ENCODE measurements at places on chromosomes 3 and 15.

DNA sequence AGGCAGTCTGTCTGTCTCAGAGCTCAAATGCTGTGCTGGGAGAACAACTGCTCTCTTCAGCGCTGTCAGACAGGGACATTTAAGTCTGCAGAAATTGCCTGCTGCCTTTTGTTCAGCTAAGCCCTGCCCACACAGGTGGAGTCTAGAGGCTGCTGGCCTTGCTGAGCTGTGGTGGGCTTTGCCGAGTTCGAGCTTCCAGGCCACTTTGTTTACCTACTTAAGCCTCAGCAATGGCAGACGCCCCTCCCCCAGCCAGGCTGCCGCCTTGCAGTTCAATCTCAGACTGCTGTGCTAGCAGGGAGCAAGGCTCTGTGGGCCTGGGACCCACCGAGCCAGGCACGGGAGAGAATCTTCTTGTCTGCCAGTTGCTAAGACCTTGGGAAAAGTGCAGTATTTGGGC, 25.0 kb upstream of the RPP14 start:
- no peak for DNase-seq

DNA sequence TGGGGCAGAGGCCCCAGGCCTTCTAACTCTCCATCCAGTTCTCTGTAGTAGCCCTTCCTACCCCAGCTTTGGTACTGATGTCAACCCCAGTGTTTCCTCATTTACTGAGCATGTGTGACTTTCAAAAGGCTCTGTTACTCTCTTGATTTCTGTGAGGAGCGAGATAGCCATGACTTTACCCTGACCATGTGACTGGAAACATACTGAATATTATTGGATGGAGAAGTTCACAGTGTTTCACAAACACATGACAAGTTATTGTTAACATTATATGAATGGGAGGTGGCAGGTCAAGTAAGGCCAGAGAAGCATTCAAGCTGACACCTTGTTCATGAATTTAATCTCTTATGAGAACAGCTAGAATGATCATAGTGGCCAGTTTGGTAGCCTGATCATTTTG, 53.7 kb downstream of the MAGI1 start:
- no peak for DNase-seq

GRCh38 chr3:16633948-16634347, 28.7 kb upstream of the DAZL start:
- DNase-seq, result no peak

GRCh38 chr3:141388823-141389621, 20.7 kb downstream of the ZBTB38 start:
- no peak for DNase-seq

GRCh38 chr3:136835813-136836510, 17.0 kb downstream of the SLC35G2 start:
- DNase-seq, result no peak
